ENCODE measurements at places on chromosomes 2 and 18.

GRCh38 chr18:13300796-13301195, 82.2 kb downstream of the LDLRAD4 start:
- no peak for DNase-seq

GRCh38 chr18:36543991-36544725, 246.6 kb downstream of the FHOD3 start:
- no peak for DNase-seq

DNA sequence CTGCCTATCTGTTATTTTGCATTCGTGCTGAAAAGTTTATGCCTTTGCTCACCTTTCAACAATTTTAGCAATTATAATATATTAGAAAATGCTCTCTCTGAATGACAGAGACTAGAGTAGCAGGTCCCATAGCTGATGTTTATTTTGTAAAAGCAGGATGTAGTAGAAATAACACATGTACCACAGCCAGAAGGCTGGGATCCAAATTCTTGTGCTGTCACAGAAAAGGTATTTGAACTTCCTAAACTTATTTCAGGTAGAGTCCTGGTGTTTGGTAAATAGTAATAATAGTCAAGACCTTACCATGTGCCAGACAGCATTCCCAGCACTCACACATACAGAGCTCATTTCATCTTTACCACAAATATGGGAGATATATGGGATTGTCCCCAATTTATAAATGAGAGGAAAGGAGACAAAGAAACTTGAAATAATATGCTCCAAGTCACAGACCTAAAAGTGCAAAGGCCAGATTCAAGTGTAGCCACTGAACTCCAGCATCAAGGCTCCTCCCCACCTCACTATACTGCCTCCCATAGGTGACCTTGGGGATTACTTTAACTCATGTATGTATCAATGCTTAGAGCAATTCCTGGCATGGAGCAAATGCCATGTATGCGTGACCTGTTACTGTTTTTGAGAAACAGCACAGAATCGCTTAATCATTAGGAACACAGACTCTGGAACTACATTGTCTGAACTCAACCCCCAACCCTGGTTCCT, 284.7 kb upstream of the RAB12 start:
- no peak for DNase-seq

GRCh38 chr2:52936029-52936428, 831.6 kb upstream of the CHAC2 start:
- peak; percentile 28 for DNase-seq

DNA sequence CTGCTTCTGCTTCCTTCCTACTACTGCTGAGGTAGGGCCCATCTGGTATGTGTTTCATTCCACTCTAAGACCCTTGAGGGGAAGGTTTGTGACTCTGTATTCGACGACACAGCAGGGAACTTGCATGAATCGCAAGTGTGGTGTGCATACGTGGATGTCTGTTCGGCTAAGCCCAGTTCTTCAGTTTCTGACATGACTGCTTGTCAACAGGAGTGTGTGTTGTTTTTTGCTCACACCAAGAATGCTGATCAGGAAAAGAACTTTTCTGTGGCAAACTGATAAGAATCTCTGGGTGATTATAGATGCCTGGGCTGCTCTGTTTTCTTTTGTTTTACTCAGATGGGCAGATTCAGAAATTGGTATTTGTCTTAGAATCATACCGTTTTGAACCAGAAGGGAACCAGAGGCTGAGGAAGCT, 22.0 kb downstream of the TNFRSF11A start:
- DNase-seq, result no peak

DNA sequence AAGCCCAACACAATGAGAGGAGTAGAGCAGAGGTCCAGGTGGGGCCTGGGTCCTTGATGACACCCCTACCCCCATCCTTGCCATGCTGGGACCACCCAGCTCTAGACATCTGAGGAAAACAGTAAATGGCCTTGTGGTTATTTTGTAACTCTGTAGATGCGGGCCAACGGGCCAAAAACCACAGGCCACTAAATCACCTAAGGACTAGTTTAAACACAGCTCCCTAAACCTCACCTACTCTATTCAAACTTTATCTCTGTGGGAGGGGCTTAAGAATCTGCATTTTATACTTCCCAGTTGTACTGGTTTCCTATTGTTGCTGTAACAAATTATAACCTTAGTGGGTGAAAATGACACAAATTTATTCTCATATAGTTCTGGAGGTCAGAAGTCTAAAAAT, 19.0 kb upstream of the SERTAD2 start:
- no peak for DNase-seq
